Activated naive CD4-positive, alpha-beta T cell treated with anti-CD3 and anti-CD28 coated beads, Interleukin-2, amount 50 U/mL, for 72 hours (primary cell): ENCODE measurements at places on chromosomes 12 and 14. TPM values are rescaled to one million over a fixed set of nuclear protein-coding genes. Genes with fewer than 3 reads are reported as not detected.

CLEC1B gene
- total RNA-seq = not detected

ZDHHC22 gene
- total RNA-seq = not detected

BIN2 gene
- 46.3 TPM for total RNA-seq

ANHX gene
- not detected for total RNA-seq

KITLG gene
- not detected for total RNA-seq

DNA sequence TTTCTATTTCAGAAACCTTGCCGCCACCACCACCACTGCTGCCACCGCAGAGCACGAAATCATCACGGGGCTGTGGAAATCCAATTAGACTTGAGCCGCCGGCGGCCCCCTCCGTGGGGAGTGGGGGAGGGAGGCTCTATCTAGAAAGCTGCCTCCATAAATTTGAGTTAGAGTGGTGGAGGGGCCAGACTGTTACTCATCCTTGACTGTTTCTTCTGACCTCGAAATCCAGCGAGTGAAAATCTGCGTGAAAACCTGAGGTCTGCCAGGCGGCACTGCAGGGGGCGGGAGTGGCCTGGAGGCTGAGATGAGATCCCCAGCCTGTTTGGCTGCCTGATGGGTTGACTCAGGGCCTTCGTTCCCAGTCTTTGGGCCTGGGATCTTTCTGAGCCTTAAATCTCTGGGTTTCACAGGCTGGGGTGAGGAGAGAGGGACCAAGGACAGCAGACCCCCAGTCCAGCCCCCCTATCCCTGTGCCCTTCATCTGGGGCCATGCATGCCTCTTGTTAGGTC lies 29.9 kb downstream of the TSPAN9 start:
- no peak for DNase-seq

DNA sequence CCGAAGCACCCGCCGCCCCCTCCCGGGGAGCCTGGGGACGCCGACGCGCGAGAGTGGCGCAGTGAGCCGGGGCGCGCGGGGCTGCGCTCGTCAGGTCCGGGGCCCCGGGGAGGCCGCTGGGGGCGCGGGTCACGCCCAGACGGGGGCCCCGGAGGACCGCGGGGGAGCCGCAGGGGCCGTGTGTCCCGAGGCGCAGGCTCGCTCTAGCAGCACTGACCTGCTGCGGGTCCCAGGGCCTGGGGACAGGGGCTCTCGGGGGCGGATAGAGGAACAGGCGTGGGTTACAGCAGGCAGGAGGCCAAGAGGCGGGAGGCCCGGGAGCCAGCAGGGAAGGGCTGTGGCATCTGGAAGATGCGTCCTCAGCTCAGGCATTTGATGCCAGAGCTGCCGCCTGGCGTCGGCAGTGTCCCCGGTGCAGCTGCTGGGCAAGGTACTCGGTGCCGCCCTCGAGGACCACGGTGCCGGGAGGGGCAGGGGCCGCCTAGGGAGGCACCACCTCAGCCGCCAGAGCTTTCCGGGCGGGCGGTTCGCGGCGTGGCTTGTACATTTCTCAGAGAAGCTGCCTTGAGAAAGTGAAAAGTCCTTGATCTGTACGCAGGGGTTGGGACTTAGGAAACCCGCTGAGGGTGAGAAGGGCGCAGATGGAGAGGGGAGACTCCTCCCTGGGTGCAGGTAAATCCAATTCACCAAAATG lies 1.2 kb downstream of the WNT5B start:
- peak; percentile 21 for DNase-seq

- no peak for DNase-seq
These were observed 2.9 kb downstream of the NOVA1 start for GRCh38 chr14:26594756-26595545.

DNA sequence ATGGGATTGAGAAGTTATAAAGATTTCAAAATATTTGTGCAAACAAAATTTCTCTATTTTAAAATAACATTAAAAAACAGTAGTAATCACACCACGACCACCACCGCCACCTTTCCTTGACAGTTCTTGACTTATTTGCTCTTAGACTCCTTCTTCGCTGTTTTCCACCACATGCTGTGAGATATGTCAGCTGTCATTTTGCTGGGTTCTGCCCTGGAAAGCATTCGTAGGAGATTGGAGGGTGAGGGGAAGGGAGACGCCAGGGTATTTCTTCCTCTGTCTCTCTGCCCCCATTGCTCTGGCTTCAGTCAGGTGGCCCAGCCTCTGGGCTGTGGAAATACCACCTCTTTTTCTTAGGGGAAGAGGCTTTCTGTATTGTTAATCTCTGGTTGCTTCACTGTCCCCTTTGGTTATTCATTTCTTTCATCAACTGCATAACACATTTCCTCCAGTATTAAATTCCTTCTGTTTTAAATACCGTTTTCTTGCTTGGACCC lies 186.2 kb downstream of the NEDD1 start:
- DNase-seq = no peak

- DNase-seq = no peak
These were observed 18.7 kb downstream of the PLEKHG3 start for GRCh38 chr14:64722842-64723447.

- DNase-seq = no peak
These were observed 7.9 kb downstream of the NOVA1 start for GRCh38 chr14:26589925-26590324.

DNA sequence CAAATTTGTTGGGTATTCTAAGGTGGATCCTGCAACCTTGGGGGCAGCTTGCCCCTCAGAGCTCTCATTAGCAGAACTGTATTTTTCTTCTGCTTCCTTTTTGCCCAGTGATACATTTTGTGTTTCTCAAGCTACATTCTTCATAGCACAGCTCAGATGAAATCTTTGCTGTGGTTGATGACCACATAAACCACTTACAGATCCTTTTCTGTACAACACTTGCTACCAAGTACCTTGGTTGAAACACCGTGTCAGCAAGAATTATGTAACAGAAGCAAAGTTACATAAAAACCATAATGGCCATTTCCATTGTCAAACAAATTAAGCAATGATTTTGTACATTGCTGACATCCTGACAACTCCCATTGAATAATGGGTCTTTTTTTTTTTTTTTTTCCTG lies 9.7 kb upstream of the PLBD1 start:
- no peak for DNase-seq

GRCh38 chr12:6963016-6963731 lies 7.3 kb downstream of the PHB2 start:
- DNase-seq = no peak

- no peak for DNase-seq
These were observed 110.4 kb upstream of the SCAF11 start for GRCh38 chr12:46100551-46101484.
